ENCODE measurements at places on chromosomes 2 and 18. TPM values are rescaled to one million over a fixed set of nuclear protein-coding genes. Genes with fewer than 3 reads are reported as not detected.

LRP1B gene
- 0.83 TPM for total RNA-seq

DAPL1 gene
- total RNA-seq: 350 TPM

STEAP3 gene
- 19.6 TPM for total RNA-seq

GRCh38 chr2:20018601-20019152 lies 6.2 kb upstream of the MATN3 start:
- no peak for DNase-seq

- DNase-seq: no peak
Measured at GRCh38 chr2:231356466-231356844, 39.1 kb upstream of the B3GNT7 start.

DNA sequence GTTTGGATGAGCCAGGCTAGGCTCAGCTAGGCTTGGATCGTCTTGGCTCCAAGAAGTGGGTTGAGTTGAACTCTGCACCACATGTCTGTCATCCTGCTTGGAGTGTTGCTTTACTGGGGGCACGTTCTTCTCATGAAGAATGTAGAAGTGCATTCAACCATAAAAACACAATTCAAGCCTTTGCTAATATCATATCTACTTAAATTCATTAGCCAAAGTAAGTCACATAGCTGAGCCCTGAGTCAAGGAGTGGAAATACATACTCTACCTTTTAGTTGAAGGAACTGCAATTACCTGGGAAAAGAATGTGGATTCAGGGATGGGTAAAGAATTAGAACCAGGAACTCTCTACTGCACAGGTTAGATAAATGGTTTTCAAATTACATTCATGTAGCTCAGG lies 360.4 kb upstream of the KCNH7 start:
- DNase-seq: no peak
